ENCODE measurements at places on chromosomes 2 and 18.

DNA sequence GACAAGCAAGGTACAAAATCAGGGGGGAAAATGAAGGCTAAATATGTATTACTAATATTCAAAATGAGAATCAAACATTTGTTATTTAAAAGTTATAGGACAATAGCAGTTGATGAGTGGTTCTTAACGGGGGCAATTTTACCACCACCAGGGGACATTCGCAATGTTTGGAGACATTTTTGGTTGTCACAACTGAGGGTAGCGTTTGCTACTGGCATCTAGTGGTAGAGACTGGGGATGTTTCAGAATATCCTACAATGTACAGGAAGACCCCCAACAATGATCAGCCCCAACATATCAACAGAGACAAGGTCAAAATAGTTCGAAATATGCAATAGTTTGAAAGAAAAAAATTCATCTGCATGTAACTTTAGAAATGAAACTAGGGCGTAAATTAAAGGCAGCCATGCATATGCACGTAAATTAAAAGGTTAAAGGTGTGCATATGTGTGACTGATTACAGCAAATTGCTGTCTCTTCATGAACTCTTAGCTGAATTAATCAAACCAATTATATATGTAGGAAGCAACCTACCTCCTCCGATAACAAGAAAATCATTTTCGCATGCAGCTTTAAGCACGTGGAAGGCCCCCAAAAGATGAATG, 61.2 kb upstream of the CUL3 start:
- DNase-seq, result no peak

DNA sequence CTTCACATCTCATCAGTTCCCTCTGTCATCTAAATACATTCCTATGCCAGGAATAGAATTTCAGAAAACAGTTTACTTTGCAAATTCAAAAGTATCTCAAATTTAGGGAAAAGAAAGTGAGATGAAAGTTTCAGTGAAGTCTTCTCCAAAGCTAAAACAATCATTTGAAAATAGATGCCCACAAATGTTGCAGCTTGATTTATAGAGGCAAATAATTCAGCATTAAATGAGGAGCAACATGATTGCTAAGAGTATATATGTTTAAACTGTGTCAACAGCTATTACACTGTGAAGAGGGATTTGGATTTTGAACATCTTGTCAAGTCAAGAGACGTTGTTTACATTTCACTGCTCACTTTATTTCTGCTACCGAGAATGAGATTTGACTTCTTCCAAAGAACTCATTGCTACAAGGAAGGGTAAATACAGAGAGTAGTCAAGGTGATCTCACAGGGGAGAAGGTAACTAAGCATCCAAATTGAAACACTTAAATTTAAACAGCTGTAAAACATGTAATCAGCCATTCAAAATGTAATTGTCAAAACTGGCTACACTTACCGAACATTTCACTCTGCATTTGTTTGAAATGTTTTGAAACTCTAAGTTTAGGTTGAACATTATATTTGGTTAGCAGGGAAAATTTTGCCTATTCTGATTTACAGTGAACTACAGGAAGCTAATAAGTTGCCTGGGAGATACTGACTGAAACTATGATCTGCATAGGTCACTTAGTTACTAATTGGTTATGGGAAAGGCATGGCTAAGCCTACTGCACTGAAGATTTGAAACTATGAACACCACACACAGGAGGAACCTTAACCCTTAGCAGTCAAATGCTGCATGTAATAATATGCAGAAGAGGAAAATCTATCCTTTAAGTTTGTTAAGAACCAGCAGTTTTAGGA, 33.2 kb upstream of the GALNT3 start:
- no peak for DNase-seq

GRCh38 chr2:16821692-16822091, 156.1 kb upstream of the CYRIA start:
- no peak for DNase-seq

DNA sequence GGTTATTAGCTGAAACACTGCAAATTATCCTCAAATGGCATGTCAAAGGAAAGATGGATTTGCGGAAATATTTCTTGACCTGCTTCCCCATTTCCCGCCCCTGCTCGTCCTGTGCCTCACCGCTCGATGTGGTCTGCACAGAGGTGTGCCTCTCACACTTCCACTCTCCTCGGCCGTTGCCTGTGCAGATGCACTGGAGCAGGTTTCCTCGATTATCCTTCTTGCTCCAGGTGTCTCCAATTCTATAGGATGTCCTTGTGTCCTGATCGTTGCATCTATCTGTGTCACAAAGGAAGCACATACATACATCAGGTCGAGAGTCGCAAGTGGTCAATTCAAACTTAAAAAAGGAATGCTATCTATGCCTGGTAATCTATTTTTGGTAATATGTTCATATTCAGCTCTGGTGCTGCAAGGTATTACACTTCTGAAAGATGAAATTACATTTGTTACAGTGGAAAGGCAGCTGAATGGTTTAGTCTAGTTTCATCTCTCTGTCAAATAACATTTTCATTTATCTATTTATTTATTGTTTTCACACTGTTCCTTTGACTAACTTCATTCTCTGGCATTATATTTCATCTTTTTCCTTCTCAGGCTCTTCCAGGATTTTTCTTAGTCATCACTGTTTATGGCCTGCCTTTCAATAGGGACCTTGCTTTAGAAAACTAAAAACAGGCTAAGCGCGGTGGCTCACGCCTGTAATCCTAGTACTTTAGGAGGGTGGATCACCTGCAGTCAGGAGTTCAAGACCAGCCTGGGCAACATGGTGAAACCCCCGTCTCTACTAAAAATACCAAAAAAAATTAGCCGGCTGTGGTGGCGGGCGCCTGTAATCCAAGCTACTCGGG, 7.6 kb downstream of the FN1 start:
- DNase-seq, result no peak

DNA sequence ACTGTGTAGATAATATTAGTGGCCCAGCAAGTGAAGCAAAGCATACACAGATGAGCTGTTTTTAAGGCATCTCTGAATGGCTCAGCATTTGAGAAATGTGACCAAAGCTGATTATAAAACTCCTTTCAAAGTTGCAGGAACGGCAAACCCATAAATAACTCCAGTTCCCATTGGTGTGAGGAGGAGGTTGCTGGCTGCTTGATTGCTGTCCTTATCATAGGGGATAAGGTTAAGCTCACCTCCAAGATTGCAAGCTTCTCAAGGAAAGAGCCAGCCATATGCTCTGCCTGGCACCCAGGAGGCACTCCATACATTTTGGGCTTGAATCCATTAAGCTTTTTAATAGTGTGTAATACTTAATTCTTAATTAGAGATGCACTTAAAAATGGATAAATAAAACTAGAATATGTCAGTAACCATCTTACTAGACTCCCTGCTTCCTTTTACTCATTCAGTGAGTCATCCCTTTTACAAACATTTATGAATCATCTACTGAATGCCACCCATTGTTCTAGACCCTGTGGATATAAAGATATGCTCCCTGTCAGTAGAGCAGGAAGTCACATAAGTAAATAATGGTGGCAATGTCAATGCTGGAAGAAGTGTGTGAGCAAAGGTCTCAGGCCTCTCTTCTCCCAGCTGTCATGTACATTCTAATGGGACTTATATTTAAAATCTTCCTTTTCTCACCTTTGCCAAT, 99.3 kb downstream of the SPATS2L start:
- no peak for DNase-seq

- DNase-seq, result no peak
Measured at GRCh38 chr2:234952270-234953115, 676 bp downstream of the SH3BP4 start.

GRCh38 chr2:234593636-234594035, 96.8 kb upstream of the ARL4C start:
- no peak for DNase-seq
